ENCODE measurements at places on chromosomes 3 and 15.
A peak's percentile ranks its signal among the peaks of the same experiment; 100 is the strongest.

DNA sequence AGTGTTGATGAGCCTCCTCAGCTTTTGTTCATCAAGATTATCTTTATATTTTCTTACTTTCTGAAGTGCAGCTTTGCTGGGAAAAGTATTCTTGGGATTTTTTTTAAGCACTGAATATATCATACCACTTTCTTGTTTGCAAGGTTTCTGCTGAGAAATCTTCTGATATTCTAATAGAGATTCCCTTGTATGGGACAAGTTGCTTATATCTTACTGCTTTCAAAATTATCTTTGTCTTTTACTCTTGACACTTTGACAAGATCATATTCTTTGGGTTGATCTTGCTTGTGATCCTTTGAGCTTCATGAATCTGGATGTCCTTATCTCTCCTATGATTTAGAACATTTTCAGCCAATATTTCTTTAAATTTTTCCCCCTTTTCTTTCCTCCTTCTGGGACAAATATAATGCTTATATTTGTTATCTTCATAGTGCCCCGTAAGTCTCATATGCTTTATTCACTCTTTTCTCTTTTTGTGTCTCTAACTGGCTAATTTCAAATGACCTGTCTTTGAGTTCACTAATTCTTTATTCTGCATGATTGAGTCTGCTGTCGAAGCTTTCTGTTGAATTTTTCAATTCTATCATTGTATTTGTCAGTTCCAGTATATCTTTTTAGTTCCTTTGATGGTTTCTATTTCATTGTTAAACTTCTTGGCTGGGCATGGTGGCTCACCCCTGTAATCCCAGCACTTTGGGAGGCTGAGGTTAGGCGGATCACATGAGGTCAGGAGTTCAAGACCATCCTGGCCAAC, 211.4 kb upstream of the MANF start:
- no peak for DNase-seq

GRCh38 chr3:14440531-14441239, 38.3 kb downstream of the SLC6A6 start:
- no peak for DNase-seq

DNA sequence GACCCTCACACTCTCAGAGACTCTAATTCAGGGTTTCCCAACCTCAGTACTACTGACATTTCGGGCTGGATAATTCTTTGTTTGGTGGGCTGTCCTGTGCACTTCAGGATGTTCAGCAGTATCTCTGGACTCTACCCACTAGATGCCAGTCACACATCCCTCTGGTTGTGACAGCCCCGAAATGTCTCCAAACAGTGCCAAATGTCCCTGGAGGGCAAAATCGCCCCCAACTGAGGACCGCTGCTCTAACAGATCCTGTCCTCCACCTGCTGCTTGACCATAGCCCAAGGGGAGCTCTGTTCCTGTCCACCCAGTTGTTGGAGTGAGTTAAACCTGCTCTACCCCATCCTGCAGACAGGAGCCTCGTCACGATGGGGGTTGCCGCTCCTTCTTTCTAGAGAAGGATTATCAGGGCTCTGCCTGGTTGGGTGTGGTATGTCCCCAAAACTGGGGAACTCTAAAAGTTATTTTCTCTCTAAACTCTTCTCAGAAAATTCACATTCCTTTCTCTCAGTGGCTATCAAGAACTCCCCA, 85.6 kb upstream of the PSMD6 start:
- no peak for DNase-seq

GRCh38 chr15:78088773-78089080, 3.6 kb upstream of the SH2D7 start:
- no peak for DNase-seq

DNA sequence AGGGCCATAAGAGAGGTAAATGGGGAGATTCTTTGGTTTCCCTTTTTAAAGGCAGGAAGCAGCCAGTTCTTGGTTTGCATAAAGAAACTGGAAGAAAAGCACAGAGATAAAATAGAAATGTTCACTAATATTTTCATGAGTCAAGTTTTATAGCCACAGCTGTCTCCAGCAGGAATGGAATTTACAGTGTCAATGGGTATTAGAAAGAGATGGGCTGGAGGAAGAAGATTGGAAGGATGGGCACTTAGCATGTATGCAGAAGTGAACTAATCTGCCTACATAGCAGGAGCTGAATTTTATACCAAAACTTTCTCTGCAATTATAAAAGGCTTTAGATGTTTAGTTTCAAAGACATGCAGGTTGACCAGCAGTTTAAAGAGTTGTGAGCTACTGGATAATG, 521.9 kb upstream of the GOLIM4 start:
- no peak for DNase-seq

DNA sequence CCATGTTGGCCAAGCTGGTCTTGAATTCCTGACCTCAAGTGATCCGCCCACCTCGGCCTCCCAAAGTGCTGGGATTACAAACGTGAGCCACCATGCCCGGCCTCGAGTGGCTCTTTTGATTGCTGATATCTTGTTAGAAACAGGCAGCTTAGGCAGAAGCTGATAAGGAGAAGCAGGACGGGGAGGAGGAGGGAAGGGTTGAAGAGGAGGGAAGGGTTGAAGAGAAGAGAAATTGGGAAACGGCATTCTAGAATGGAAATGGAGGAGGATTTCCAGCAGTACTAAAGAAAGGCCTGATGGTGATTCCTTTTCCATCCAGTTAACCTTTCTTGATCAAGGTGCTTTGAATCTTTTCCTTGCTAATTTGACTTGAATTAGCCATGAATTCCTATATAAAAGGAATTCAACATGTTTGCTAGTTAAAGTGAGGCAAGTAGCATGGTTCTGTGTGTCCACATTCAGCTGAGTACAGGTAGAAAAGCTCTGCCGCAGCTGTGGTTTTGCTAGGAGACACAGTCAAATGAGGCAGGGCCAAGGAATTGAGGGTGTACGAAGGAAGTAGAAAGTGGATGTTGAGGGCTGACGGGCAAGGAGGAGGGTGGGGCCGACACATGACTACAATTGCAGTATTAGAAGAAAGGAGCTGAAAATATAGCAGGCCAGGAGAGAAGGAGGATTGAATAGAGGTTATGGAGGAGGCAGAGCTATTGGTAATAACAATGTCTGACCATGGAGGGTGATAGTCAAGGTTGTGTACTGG, 27.2 kb upstream of the ATP1B3 start:
- no peak for DNase-seq

DNA sequence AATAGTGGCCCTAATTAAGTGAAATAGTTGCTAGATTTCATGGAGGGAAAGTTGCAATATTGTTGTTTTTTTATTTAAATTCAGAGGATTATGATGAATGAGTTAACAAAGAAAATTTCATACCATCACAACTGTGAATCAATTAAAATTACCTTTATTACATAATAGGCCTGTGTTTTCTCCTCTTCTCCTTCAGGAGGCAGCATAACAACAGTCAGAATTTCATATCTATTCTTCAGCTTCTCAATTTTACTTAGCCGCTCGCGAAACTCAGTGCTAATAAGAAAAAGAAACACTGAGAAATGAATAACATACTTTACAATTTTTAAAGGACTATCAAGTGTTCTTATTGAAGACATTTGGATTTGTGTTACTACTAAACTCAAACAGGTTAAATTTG, 29.4 kb downstream of the TTC14 start:
- no peak for DNase-seq

- DNase-seq: no peak
Measured at GRCh38 chr3:73215281-73215680, 153.8 kb downstream of the EBLN2 start.

GRCh38 chr3:128426128-128426921, 40.4 kb downstream of the DNAJB8 start:
- no peak for DNase-seq

DNA sequence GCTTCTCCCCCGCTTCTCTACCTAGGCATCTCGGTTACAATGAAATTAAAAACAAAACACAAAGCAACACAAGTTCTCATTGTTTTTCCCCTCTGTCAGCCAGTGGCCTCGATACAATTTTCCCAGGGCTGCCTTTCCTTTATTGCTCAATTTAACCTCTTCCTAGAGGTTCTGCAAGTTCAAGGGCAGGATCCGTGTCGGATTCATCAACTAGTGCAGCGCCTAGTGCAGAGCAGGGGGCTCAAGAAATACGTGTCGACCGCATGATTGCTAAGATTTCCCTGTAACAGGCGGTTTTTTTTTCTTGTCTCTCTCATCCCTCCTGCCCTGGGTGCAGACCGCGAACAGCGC, 1.4 kb upstream of the BHLHE40 start:
- DNase-seq: no peak

DNA sequence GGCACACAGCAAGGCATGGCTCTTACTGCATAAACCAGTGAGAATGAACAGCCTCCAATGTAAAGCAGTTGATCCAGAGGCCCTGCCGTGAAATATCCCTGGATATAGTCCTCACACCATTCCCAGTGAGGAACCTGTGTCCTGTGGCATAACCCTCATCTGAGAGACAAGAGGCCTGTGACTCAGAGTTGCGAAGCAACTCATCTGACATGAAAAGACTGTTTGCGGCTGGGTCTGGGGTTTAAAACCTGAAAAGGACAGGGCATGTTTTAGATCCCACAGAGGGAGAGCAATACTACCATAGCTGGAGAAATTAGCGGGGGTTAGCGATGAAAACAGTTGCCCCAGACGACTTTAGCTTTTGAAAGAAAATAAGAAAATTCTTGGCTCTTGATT, 165.3 kb upstream of the BHLHE40 start:
- DNase-seq: no peak

DNA sequence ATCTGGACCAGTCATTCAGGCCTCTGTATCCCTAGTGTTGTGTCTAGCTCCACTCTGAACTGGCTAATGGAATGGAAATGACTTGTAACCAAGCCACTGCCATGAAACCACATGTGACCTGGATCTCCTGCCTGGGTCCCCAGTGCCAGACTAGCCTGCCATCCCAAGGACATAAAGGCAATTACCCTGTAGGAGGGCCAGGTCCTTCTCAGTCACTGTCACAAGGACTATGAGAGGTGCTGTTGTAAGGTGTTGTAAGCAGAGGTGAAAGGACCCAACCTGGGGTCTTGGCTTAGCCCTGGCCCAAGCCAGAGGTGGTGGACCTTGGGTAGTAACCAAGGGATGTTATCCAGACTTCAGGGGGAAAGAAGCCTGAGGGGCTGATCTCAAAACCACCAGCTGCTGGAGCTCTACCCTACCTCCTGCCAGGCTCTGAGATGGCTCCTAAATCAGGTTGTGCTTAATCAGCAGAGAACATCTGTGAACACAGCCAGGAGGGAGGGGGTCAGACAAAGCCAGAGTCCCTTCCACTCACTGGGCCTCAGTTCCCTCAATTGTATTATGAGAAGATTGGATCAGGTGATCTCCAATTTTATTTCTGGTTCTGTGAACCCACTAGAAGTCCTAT, 15.7 kb upstream of the KLHL24 start:
- DNase-seq: no peak

DNA sequence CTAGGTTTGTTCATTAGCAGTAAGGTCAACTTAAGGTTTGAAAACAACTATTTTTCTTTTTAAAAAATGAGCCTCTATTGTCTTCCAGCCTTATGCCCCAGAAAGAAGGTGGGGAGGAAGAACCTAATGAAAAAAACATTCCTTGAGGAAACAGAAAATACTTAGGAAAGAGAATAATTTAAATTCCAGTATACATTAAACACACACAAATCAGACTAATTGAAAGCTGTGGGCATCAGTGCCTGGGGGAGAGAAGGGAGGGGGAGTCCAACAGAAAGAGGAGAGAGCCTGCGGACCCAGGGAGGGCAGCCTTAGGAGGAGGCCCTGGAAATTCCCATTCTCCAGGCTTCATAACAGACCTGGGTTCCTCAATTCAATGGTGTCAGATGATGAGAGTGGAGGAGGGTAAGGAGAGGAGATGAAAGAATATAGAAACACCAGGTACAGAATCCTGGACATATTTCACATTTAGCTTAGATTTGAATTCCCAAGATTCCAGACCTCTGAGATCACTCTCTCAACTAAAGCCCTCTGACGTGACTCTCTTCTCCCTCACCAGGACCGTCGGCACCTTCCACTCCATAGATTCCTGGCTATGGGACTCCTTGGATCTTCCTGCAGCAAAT, 320.5 kb upstream of the UMPS start:
- DNase-seq: peak; percentile 71

DNA sequence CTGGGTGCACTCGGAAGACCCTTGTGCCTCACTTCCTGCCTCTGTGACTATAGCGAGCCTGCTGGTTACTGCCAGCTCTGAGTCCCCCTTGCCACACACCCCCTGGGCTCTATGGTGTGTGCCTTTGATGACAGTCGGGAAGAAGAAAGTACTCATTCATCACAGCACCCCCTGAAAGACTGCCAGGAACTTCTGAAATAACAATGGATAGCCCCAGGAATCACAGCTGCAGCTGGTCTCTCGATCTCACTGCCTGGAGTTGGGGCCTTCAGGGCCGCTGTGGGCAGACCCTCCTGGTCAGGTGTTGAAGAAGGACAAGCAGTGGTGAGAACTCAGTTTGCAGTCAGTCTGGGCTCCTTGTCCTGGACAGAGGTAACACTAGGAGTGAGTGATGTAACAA, 9.8 kb upstream of the RPP14 start:
- no peak for DNase-seq

DNA sequence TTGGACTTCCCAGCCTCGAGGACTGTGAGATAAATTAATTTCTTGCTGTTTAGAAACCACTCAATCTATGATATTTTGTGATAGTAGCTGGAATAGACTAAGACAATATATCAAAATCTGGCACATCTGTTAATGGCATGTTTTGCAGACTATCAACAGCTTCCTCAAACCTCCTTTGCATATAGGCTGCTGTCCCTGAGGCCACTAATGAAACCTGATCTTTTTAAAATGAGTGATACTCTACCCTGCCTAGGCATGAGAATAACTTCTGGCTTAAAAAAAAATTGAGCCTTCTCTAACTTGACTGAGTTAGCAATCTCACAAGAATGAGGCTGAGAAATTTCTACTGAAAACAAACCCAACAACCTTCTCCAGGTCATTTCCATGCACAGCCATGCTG, 176.0 kb upstream of the CRBN start:
- DNase-seq: no peak

DNA sequence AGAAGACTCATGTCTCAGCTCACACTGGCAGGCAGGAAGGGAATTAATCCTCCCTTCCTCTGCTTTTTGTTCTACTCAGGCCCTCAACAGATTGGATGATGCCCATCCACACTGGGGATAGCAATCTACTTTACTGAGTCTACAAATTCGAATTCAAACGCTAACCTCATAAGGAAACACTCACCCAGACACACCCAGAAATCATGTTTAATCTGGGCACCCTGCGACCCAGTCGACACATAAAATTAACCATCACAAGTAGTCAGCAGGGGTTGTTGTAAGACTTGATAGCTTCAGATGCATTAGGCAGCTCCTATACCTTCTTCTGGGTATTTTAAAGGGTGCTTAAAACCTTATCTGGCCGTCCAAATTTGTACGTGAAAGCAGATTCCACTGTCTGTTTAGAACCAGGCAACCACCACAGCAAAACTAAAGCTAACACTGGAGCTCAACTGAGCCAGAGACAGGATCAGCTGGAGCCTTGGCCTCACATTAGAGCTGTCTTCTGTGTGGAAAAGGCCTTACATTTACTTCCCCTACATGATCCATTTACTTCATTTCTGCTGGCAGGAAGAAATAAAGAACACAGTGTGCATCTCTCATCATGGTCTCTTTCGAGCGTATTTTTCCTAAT, 407.3 kb upstream of the PPP2R3A start:
- no peak for DNase-seq
